ENCODE measurements at places on chromosomes 1 and 21.

DNA sequence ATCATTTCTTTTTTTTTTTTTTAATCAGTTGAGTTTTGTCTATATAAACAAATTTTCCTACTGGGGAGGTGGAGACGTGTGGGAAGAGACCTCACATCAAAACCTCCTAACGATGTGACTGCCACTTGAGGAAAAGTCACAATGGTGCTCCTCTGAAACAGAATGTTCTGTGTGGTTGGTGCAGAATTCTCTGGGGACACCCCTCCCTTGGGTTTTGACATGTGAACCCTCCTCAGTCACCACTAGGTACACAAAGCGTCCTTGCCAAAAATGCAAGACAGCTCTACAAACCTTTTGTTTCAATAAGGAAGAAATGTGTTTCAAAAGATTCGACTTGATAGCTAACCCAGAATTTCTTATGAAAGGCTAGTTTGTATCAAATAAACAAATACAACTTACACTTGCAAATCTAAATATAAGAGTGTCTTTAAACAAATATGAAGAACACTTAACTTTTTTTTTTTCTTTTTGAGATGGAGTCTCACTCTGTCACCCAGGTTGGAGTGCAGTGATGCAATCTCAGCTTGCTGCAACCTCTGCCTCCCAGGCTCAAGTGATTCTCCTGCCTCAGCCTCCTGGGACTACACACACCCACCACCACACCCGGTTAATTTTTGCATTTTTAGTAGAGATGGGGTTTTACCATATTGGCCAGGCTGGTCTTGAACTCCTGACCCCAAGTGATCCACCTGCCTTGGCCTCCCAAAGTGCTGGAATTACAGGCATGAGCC lies 9.3 kb downstream of the SLC25A24 start:
- DNase-seq: peak; percentile 66

- no peak for DNase-seq
Observed at GRCh38 chr1:208520438-208521099, 276.4 kb upstream of the PLXNA2 start.

GRCh38 chr1:33152685-33153432 lies 29.0 kb downstream of the TRIM62 start:
- peak; percentile 15 for DNase-seq

GRCh38 chr1:86875722-86876121 lies 38.2 kb downstream of the SELENOF start:
- DNase-seq: no peak

DNA sequence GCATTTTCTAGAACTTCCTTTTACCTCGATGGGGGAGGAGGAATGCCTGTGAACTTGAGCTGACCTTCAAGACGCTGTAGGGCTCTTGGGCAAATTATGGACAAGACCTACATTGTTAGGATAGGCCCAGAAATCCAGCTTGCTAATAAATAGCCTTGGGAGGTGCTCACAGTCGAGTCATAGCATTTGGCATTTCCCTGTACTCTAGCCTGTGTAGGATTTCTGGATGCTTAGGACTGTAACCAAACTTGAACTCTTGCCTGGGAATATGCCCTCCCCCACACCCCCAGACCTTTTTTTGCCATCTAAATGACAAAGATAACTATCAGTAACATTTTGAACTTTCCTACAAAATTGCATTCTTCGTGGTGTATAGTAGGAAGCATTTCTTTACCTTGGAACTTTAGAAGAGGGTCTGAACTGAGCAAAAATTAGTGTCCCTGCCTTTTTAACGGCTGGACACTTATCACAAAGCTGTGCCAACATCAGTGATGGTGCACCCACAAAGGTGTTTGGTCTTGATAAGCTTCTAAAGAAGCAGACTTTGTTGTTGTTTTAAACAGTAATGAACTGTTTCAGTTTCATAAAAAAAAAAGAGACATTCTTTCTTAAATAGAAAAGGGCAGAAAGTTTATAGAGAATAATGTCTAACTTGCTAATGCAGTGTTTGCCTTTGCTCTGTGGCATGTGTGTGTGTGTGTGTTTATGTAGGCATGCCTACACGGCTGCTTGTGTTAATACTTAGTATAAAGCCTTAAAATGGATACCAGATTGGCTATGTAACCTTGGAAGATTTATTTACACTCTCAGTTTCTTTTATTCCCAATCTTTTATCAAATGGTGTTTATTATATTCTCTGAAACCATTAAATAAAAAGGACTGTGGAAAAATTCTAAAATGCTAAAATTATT lies 88.2 kb downstream of the NFIA start:
- no peak for DNase-seq

DNA sequence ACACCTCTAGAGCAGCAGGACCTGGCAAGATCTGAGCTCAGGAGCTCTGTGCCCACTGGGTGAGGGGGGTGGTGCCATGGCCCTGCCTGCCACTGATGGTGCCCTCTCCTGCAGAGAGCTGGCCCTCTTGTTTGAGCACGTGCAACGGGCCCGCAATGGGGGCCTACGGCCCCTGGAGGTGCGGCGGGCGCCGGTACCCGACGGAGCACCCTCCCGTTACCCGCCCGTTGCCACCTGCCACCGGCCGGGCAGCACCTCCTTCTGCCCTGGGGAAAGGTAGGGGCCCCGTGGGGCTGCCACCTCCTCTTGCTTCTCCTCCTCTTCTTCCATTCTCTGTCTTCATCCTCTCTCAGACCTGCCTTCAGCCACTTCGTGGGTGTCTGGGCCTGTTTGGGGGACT lies 38.2 kb downstream of the CITED4 start:
- no peak for DNase-seq

- no peak for DNase-seq
Observed at GRCh38 chr1:24769656-24770651, 24.7 kb downstream of the CLIC4 start.

- no peak for DNase-seq
Observed at GRCh38 chr1:235622936-235623779, 26.4 kb downstream of the GNG4 start.

- DNase-seq: no peak
Observed at GRCh38 chr1:70941563-70941962, 106.1 kb downstream of the PTGER3 start.

GRCh38 chr1:17561561-17561985 lies 22.1 kb downstream of the ARHGEF10L start:
- DNase-seq: no peak

DNA sequence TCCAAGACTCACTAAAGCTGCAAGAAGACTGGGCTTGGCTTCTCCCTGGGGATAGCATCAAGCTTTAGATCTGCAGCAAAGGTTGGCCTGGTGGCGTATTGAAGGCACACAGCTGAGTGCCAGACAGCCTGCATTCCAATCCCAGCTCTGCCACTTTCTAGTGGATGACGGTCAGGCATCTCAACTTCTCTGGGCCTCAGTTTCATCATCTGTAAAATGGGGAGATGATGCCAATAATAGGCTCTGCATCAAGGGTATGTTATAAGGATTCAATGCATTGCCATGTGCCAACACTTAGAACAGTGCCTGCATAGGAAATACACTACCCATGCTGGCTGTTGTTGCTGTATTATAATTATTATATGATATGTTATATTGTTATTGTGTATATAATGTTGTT lies 220.4 kb downstream of the NPHP4 start:
- no peak for DNase-seq

DNA sequence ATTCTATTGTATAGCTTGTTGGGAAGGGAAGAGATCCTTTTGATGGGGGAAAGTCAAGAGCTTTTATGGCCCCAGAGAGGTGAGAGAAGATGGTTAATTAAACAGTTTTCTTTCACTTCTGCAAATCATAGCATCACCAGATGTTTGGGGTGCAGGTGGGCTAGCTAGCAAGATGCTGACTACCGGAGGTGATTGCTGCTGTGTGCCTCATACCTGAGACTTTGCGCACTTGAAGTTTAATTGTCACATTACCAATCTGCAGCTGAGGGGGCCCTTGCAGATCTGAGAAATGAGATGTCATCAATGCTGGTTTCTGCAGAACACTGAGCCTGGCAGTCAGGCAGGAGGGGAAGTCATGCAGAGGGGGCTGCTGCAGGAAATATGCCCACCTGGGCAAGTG lies 73.9 kb downstream of the SNRPE start:
- no peak for DNase-seq

- DNase-seq: no peak
Observed at GRCh38 chr1:48560577-48560976, 88.6 kb upstream of the SPATA6 start.

DNA sequence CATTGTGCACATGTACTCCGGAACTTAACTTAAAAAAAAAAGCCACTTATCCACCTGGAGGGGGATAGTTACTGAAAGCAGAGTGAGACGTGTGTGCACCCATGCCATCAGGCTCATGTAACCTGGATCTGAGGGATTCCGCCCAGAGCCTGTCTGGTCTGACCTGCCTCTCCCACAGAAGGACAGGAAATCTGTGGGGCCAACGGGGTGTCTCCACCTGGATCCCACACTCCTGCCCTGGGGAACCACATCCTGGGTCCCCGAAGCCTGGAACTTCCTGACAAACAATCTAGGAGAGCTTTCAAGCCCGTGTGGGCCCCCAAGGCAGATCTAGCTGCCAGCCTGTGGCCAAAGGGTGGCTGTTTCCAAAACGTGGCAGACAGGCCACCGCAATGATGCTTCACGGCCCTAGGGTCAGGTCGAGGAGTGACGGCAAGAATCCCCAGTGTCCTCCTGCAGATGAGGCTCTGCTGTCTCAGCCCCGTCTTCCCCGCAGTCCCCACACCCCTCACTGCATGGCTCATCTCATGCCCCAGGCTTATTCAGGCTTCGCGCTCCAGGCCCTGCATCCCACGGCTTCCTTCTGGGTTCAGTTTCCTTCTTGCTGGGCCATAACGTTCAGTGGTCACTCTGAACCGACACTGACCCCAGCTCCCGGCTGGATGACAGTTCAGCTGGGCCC lies 21.0 kb upstream of the PCBP3 start:
- no peak for DNase-seq

DNA sequence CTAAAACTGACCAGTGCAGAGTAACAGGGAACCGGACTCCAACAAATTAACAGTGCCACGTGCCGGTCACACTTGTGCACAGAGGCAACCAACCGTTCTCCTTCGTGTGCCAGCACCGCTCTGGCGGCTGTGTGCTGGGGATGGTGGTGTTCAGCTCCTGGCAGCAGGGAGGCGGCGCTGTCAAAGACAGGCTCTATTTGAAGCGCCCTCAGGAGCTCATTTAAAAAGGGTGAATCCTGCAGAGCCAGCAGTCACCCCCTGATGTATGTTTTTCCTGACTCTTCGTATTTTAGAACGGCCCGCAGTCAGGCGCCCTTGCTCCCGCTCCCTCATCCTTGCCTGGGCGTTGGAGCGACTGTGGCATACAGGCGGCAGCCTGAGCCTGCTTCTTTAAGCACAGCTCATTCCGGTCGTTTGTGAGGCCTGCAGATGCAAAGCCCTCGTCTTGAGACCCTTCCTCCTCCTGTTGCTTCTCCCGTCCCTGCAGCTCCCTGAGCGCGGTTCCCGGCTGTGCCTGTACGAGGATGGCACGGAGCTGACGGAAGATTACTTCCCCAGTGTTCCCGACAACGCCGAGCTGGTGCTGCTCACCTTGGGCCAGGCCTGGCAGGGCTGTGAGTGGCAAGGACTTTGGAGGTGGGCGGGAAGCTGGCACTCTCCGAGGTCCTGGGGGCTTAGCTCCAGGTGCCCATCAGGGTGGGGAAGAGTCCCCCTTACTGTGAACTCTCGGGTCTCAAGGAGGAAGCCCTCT lies 1.1 kb downstream of the DFFB start:
- peak; percentile 12 for DNase-seq
